ENCODE measurements at places on chromosomes 3 and 15.

DNA sequence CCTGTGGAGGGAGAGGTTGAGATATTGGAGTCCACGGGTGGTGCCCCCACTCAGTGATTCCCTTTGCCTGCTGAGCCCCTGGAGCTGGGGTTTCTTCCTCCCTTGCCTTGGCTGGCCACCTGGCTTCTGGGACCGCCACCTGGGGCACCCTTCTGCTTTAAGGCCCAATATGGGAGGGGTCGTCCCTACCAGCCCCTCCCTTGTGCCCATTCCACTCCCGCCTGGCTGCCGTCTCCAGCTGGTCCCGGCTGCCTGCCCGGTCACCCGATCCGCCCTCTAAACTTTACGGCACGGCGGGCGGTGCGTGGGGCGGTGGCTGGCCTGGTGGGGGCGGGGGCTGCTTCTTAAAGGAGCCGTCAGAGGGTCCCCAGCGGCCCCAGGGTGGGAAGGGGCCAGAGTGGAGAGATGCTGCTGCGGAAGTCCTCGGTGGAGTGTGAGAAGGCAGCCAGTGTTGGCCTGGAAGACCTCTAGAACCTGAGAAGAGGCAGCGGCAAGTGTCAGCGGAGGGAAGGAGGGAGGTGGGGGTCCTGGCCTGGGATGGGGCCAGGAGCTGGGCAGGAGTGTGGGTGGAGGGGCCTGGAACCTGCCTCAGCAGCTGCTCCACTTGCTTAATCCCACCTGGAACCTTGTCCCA lies 1.6 kb upstream of the SEMA3B start:
- DNase-seq, result no peak

- no peak for DNase-seq
Measured at GRCh38 chr3:13553686-13554085, 4.8 kb downstream of the FBLN2 start.

GRCh38 chr3:54600441-54601204 lies 327.2 kb downstream of the LRTM1 start:
- DNase-seq, result no peak

GRCh38 chr3:136994772-136995516 lies 37.2 kb downstream of the IL20RB start:
- DNase-seq, result peak; percentile 83

GRCh38 chr15:68623301-68623892 lies 44.6 kb downstream of the CORO2B start:
- no peak for DNase-seq

DNA sequence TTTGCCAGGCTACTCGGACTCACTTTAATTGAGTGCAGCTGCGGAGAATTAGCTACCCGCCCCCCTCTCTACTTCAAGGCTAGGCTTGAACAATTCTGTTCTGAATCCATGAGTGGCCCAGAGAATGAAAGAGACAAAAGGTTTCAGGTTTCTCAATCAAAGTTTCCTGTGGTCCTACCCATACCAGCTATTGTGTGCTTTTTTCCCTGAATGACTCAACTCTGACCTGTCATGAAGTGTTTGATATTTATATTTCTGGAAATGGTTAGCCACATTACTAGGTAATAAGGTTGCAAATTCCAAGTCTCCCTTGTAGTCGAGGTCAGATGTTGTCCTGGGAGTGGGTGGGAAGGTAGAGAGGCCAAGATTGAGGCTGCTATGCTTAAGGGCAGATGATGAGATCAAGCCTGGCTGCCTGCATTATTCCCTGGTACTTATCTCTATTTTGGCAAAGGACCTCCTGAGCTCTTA lies 392.7 kb upstream of the TBL1XR1 start:
- no peak for DNase-seq

DNA sequence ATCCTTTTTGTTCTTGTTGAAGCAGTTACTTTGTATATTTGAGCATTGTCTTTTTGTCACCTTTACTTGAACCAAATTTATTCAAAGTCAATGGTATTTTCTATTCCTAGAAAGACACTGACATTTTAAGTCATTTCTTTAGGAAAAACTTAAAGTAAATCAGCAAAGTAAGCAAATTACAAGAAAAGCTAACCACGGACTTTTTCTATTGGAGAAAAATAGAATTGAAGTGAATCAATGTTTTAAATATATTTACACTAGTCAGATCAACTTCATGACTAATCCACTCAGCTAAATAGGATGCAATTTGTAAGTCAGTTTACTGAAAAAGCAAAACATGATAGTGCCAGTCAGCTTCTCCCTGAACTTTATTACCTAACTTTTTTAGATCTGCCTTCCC lies 733.8 kb upstream of the ALCAM start:
- no peak for DNase-seq

GRCh38 chr3:8851703-8852102 lies 82.3 kb upstream of the OXTR start:
- DNase-seq, result no peak

GRCh38 chr3:105837143-105837740 lies 31.6 kb downstream of the CBLB start:
- DNase-seq, result no peak

GRCh38 chr3:18018491-18019160 lies 276.2 kb upstream of the TBC1D5 start:
- DNase-seq, result no peak

DNA sequence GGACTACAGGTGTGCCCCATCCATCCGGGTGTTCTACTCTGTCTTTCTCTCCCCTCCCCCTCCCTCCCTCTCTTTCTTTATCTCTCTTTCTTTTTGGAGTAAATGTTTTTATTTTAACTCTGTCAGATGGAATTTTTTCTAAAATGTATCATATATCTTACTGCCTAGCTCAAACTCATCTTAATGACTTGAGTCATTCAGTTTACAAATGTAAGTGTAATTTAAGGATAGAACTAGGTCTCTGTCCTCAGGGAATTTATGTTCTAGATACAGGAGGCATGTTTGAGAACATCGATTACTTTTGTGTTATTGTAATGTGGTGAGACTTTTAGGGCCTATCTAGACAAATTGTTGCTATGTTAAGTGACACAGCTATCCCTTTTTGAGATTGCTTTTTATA lies 3.5 kb downstream of the TBC1D23 start:
- DNase-seq, result no peak

DNA sequence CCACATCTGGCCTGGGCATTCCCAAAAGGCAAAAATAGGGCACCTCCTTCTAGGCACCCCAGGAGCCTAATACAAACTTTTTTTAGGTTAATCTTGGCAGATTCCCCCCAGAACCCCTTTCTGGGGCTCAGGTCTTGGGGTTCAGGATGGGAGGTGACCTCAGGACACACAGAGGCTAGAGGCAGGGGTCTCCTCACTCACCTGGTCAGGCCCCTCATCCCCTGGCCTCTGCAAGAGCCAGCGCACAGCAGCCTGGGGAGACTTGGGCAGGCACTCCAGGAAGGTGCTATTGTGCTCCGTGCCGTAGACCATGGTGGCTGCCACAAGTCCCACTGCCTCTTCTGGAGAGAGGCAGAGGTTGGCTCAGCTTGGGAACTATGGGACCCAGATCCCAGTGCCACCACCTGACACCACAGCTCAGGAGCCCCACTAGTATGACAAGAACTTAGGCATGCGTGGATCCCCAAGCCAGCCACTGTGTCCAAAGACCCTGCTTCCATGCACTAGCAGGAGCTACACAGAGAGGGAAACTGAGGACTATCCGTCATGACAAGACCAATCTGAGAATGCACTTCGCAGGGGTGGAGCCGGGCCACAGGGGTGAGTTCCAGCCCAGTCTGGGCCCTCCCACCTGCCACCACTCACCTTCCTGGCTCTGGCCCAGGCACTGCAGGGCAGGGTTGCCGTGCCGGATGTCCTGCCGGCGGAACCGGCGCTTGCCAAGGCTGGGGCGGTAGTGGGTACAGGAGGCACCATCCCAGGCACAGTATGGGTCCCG lies 7.4 kb downstream of the SEMA3G start:
- DNase-seq, result no peak

Measured in ascending aorta (tissue), 2 donors.